CD4-positive, alpha-beta T cell treated with Interleukin-1 beta for 1 hour (primary cell): ENCODE measurements at places on chromosomes 6 and 20.

DNA sequence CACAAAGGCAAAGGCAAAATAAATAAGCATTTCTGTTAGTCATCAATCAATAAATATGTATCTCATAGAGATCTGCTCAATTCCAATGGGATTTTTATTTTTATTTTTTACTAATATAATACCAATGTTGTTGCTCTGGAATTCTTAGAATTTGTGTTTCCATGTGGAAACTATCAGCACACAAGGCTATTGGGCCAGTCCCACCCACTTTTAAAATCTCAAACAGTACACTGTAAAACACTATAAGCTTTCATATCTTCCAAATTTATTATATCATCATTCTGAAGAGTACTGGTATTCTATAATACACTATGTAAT is 563.8 kb upstream of the MARCKS start:
- DNase-seq: no peak

DNA sequence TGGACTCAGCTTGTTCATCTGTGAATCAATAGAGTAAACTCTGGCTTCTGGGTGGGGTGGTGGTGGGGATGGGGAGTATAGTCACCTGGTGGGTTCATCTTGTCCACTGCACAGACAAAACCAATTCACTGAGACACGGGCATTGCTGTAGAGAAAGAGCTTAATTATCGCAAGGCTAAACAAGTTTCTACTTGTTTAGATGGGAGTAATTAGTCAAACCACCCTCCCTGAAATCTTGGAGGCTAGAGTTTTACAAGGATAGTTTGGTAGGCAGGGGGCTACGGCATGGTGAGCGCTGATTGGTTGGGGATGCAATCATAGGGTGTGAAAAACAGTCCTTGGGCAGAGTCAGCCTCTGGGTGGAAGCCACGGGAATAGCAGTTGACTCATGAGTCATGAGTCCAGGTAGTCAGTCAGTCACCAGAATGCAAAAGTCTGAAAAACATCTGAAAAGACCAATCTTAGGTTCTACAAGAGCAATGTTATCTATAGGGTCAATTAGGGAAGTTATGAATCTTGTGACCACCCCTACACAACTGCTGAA is 77.8 kb downstream of the STMND1 start:
- DNase-seq: no peak

DNA sequence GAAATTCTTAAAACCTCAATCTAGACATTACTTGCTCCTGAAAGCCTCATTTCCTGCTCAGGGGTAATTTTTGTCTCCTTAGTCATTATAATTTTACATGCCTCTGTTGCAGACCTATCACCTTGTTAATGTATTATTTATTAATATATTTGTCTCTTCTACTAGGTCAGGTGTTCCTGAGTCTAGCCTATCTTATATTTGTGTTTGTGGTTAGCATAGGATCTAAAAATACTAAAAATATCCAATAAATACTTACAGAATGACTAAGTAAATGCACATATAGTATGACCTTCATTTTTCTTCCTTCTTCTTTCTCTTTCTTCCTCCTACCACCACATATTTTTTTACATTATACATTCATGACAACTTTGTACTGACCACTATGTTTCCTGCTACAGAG is 268.9 kb upstream of the HS3ST5 start:
- no peak for DNase-seq

- DNase-seq: no peak
These were observed 244.7 kb downstream of the PTPRK start for GRCh38 chr6:128275681-128276080.

DNA sequence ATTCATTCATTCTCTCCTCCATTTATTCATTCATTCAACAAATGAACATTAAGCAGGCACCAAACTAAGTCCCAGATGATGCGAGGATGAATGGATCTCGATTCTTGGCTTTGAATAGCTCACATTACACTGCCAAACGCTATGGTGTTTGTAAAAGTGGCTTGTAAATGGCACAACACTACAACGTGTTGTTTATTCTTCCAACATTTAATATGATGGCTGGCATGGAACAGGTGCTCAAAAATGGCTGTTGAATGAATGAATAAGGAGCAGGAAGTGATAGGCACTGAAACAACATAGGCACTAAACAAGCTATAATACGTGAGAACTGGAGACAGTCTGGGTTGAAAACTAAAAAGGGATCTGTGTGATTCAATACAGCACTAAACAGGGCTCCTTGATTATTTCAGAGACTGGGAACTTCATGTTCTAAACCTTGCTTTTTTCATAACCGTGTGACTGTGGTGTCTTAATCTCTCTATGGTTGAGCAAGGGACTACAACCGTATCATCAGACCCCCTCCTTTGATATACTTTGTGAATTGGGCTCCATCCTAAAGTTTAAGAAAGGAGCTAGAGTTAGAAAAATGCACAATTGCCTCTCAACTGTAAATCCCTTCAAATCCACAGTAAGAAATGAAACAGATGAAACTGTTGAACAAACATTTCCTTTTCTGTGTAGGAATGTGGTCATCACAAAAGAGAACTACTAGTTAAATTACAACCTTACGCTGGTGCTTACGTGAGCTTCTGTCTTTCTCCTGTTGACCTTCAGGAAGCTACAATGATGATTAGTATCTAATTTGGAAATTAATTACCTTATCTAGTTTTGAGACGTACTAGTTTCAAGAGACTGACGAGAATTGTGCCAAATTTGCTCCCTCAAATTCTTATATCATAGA is 16.9 kb upstream of the SLC16A10 start:
- DNase-seq: no peak

DNA sequence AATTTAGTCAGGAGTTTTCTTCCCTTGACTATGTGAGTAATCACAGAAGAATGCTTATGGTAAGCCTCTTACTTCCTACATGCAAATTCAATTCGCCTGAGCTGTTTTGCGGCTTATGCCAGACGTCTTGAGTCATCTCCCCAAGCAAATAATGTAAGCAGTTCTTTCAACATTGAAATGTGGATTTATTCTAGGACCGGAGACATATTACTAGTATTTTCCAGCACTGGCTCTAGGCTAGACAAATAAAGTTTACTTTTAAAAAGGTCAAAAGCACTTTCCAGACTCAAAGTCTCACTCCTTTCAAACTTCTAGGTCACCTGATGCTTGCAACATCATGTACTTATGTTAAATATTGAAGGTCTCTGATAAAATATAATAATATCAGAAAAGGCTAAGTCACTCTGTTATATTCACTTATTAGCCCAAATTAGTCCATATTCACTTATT is 38.1 kb upstream of the NOX3 start:
- no peak for DNase-seq

DNA sequence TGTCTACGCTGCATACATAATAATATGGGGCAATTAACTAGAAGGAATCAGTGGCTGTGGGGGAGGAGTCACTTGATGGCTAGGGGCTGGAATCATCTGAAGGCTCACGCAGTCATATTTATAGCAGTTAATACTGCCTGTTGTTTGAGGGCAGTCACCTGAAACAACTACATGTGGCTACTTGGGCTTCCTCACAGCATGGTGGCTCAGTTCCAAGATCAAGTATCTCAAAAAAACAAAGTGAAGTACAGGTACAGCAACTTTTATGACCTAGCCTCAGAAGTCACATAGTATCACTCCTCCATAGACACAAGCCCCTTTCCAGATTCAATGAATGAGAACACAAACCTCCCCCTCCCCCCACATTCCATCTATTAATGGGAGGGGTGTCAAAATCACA is 63.7 kb downstream of the STX11 start:
- no peak for DNase-seq

DNA sequence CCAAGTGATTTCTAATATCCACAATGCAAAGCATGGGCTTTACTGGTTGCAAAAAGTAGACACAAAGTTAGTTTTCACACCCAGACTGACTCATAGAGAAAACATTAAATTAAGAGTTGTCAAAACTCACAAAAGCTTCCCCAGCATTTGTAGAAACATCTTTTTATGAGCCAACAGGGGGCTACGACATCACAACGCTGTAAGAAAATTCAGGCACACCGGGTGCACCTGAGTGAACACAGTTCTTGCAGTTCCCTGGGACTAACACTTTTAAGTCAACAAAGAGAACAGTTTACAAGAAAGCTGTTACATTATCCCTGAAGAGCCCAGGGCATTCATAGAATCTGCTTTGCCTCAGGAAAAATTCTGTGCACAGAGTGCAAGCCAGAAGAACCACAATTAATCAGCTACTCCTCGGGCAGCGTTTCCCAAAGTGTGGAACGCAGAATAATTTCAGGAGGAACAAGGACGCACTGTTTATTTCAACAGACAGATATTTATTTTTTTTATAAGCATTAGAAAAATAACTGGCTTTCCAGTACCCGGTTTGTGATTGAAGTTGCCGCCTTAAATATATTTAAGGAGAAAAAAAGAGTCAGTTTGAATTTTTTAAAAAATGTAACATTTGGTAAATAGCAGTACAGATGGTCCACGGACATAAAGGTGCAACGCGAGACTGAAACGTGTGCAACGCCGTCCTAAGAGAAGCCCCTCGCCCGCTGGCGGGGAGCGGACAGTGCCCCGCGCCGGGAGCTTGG is 1.2 kb downstream of the NCOA5 start:
- DNase-seq: no peak

GRCh38 chr20:32786059-32786760 is 24.0 kb downstream of the DNMT3B start:
- no peak for DNase-seq

- no peak for DNase-seq
These were observed 13.2 kb downstream of the SYTL3 start for GRCh38 chr6:158662954-158663624.
